Stimulated activated naive CD4-positive, alpha-beta T cell (primary cell): ENCODE measurements at places on chromosomes 6 and 20.

GRCh38 chr20:13717631-13718044, 67.1 kb downstream of the ESF1 start:
- no peak for DNase-seq

DNA sequence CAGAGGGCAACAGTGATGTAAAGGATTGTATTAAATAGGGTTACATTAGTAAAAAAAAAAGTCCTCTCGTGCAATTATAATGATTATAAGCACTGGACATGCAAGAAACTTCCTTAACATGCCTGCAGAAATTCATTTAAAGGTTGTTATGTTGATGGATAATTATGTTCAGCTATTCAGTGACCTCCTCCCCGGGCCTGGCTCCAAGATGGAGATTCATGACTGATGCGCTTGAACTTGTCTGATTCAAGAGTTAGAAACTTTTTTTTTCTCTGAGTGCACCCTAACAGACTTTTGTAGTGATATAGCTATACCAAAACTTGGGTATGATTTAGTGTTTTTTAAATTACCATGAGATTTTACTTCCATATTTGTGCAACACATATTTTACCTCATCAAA, 1170.0 kb upstream of the CITED2 start:
- DNase-seq = no peak

- no peak for DNase-seq
Measured at GRCh38 chr20:48155268-48155667, 370.0 kb upstream of the SULF2 start.

- no peak for DNase-seq
Measured at GRCh38 chr6:128483472-128484135, 36.8 kb downstream of the PTPRK start.

DNA sequence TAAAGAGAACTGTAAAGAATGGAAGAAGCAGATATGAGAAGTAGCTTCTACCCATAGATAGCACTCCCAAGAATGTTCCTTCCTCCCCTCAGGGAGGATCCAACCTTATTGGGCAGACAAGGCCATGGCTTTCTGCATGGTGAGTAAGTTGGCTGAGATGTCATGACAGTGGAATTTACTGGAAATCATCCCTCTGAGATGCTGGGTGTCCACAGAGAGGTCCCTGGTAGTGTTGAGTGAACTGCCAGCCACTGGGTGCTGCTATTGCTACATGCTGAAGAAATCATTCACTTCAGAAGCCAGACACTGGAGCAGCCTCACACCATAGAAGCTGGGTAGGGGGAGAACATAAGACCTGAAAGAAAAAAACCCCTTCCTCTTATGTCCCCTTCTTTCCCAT, 46.4 kb upstream of the FERMT1 start:
- DNase-seq = no peak

- DNase-seq = no peak
Measured at GRCh38 chr6:63514488-63515173, 57.6 kb upstream of the LOC128125822 start.
